ENCODE measurements at places on chromosomes 7 and 10. TPM values are rescaled to one million over a fixed set of nuclear protein-coding genes. Genes with fewer than 3 reads are reported as not detected.

HTRA1 gene
- 78.3 TPM for total RNA-seq

NKX2-3 gene
- total RNA-seq: not detected

LLCFC1 gene
- total RNA-seq: not detected

P4HA1 gene
- 45.4 TPM for total RNA-seq

PLAC9 gene
- 36.3 TPM for total RNA-seq

GIMAP5 gene
- 22.2 TPM for total RNA-seq

CRYGN gene
- total RNA-seq: not detected

SNCG gene
- total RNA-seq: 20.9 TPM

GCK gene
- 11.1 TPM for total RNA-seq

PVRIG gene
- total RNA-seq: not detected

DNA sequence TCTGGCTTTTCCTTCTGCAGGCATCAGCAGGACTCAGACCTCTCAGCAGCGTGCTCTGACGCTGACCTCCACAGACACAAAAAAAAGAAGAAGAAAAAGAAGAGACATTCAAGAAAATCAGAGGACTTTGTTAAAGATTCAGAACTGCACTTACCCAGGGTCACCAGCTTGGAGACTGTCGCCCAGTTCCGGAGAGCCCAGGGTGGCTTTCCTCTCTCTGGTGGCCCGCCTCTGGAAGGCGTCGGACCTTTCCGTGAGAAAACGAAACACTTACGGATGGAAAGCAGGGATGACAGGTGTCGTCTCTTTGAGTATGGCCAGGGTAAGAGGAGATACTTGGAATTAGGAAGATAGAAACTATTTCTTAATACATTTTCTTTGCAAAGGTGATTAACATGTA, 115.7 kb downstream of the CYTH3 start:
- peaks cover 18% of the 10 kb centered on the region for H3K4me1 ChIP-seq
- peaks cover 66% of the 10 kb centered on the region for H3K36me3 ChIP-seq
- H3K4me3 ChIP-seq: no peak overlapping the region
- no peak for DNase-seq
- H3K27ac ChIP-seq: no peak overlapping the region

DNA sequence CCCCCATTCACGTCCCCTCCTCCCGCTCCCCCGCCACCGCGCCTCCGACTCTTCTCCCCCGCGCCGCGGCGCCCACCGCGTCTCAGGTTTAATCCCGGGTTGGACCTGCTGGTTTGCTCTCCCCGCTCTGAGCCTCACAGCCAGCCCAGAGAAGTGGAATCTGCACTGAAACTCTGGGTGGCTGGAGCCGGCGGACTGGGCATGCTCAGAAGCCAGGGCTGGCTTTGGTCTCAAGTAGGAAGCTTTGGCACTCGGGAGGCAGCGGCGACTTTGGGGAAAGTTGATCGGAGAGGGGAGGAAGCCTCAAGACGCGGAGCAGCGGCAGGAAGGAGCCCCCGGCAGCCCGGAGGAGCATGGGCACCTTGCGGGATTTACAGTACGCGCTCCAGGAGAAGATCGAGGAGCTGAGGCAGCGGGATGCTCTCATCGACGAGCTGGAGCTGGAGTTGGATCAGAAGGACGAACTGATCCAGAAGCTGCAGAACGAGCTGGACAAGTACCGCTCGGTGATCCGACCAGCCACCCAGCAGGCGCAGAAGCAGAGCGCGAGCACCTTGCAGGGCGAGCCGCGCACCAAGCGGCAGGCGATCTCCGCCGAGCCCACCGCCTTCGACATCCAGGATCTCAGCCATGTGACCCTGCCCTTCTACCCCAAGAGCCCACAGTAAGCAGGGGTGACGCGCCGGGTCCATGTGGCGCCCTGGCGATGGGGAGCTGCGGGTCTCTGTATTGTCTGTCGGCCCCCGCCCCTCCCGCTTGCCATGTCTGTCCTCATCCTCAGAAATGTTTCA, at the start of gene PRKG1:
Gene PRKG1, plus strand, starts transcription at position 250 of the 791 bp plus-strand sequence.
- peak within 1 kb of the TSS; percentile 67 for H3K4me3 ChIP-seq
- no peaks in the 10 kb centered on the region for H3K27me3 ChIP-seq
- peak within 1 kb of the TSS; percentile 92 for H3K27ac ChIP-seq
- no peaks in the 10 kb centered on the region for H3K36me3 ChIP-seq
- peak; percentile 90 for DNase-seq

DNA sequence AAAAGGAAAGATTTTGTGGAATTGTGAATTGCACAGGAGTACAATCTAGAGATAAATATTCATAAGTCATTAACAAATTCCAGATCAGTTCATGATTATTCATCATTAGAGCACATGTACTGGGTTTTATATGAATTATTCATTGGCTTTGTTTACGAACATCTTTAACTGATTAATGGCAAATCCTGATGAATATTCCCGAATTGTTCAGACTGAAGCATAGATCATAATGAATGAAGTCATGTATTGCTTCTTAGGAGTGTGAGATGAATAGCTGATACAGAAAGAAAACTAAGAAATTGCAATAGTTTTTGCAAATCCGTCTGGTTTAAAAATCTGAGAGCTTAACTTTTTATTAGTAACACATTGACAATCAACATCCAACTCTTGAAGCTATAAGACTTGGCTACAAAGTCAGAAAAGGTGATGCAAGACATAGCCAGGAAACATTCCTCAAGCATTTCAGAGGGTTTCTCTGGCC, 183.6 kb upstream of the DGKB start:
- DNase-seq: no peak
- no peaks in the 10 kb centered on the region for H3K4me1 ChIP-seq
- no peaks in the 10 kb centered on the region for H3K36me3 ChIP-seq
- no peak overlapping the region for H3K27ac ChIP-seq

- no peak overlapping the region for H3K27ac ChIP-seq
- DNase-seq: no peak
- peaks cover 4% of the 10 kb centered on the region for H3K36me3 ChIP-seq
- H3K4me1 ChIP-seq: no peaks in the 10 kb centered on the region
- H3K4me3 ChIP-seq: no peak overlapping the region
These were observed 61.5 kb downstream of the GNA12 start for GRCh38 chr7:2782565-2782964.

- H3K36me3 ChIP-seq: peaks cover 76% of the 10 kb centered on the region
- H3K27ac ChIP-seq: peak overlapping the region; percentile 12
- no peaks in the 10 kb centered on the region for H3K27me3 ChIP-seq
- DNase-seq: no peak
These were observed 25.2 kb downstream of the HBP1 start for GRCh38 chr7:107194052-107194451.

- no peaks in the 10 kb centered on the region for H3K4me1 ChIP-seq
- no peaks in the 10 kb centered on the region for H3K27me3 ChIP-seq
- no peak overlapping the region for H3K27ac ChIP-seq
- H3K4me3 ChIP-seq: no peak overlapping the region
These were observed 156.3 kb upstream of the COBL start for GRCh38 chr7:51472873-51473272.

- no peak overlapping the region for H3K27ac ChIP-seq
- no peak for DNase-seq
- no peaks in the 10 kb centered on the region for H3K27me3 ChIP-seq
- H3K36me3 ChIP-seq: no peaks in the 10 kb centered on the region
- H3K4me1 ChIP-seq: no peaks in the 10 kb centered on the region
These were observed 553.5 kb upstream of the C7orf33 start for GRCh38 chr7:148037044-148037443.

DNA sequence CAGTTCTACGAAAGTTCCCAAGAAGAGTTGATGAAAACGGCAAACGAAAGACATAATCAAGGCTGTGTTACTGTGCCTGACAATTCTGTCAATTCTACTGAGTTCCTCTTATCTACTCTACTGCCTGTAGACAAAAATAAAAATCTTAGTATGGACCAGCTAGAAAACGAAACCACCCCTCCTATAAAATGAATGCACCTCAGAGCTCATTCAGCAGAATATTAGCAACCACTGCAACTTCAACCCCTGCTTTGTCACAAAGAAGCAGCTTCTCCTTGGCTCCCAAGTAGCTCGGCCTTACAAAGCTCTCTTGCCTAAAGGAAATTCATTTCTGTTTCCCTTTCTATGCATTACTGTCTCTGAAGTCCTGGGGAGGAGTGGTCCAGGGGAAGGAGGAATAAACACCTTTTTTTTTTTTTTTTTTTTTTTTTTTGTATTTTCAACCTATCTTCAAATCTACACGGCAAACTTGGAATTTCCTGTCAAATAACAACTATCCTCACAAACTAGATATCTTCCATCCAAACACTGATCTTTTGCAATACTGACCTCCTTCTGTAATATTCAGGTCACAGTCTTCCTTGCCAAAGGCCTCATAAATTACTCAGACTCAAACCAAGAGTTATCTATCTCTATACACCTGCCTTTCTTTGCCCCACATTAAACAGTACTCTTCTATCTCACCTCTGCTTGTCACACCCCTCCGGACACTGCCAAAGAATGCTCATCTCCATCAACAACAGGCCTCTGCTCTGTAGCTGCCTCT, 74.3 kb downstream of the GLI3 start:
- no peak overlapping the region for H3K27ac ChIP-seq
- no peaks in the 10 kb centered on the region for H3K27me3 ChIP-seq
- no peaks in the 10 kb centered on the region for H3K4me1 ChIP-seq
- H3K36me3 ChIP-seq: no peaks in the 10 kb centered on the region

GRCh38 chr7:33654676-33655075, 250.7 kb upstream of the BMPER start:
- no peak for DNase-seq
- H3K4me1 ChIP-seq: no peaks in the 10 kb centered on the region
- no peaks in the 10 kb centered on the region for H3K36me3 ChIP-seq
- no peak overlapping the region for H3K4me3 ChIP-seq
- no peak overlapping the region for H3K27ac ChIP-seq

DNA sequence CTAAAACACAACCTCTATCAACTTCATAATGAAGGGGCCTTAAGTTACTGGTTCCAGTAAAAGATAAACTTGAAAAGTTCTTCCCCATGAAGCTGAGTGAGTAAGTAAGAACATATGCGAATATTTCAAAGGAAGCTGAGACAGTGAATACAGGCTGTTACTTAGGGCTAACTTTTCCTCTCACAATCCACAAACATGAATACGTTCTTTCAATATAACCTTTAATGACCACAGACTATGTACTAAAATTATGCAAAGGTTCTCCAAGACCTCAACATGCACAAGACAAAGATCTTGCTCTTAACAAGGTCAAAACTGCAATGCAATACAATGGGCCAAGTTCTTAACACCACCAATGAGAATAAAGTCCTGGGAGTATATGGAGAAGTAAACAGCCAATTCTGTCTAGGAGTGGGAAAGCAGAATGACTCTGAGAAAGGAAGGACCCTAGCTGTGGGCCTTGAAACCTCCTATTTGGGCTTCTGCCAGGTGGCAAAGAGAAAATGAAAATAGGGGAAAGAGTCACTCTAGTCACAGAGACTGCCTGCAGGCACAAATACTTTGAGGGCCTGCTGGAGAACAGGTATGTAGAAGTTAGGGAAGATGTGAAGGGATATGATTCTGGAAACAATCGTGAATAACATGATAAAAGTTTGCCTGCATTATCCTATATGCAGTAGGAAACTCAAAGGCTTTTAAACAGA, 43.7 kb downstream of the OSBPL3 start:
- no peak for DNase-seq
- no peaks in the 10 kb centered on the region for H3K36me3 ChIP-seq
- no peaks in the 10 kb centered on the region for H3K4me1 ChIP-seq
- no peak overlapping the region for H3K27ac ChIP-seq

GRCh38 chr7:29609162-29610037, 45.8 kb downstream of the PRR15 start:
- no peak overlapping the region for H3K4me3 ChIP-seq
- H3K27ac ChIP-seq: no peak overlapping the region
- no peaks in the 10 kb centered on the region for H3K36me3 ChIP-seq
- DNase-seq: no peak
- H3K4me1 ChIP-seq: no peaks in the 10 kb centered on the region
- H3K27me3 ChIP-seq: no peaks in the 10 kb centered on the region

GRCh38 chr10:33388785-33389184, 54.3 kb upstream of the NRP1 start:
- no peak overlapping the region for H3K4me3 ChIP-seq
- no peaks in the 10 kb centered on the region for H3K4me1 ChIP-seq
- DNase-seq: no peak
- H3K27ac ChIP-seq: no peak overlapping the region
- H3K36me3 ChIP-seq: no peaks in the 10 kb centered on the region
- no peaks in the 10 kb centered on the region for H3K27me3 ChIP-seq

GRCh38 chr7:112049555-112050249, 156.5 kb downstream of the DOCK4 start:
- H3K4me3 ChIP-seq: no peak overlapping the region
- no peaks in the 10 kb centered on the region for H3K27me3 ChIP-seq
- no peaks in the 10 kb centered on the region for H3K4me1 ChIP-seq
- DNase-seq: no peak

- DNase-seq: no peak
- no peaks in the 10 kb centered on the region for H3K4me1 ChIP-seq
- H3K36me3 ChIP-seq: no peaks in the 10 kb centered on the region
These were observed 13.0 kb upstream of the TSPAN13 start for GRCh38 chr7:16740623-16740953.

GRCh38 chr7:20532890-20533289, 82.6 kb upstream of the ABCB5 start:
- no peaks in the 10 kb centered on the region for H3K4me1 ChIP-seq
- H3K36me3 ChIP-seq: no peaks in the 10 kb centered on the region
- H3K27me3 ChIP-seq: no peaks in the 10 kb centered on the region
- H3K27ac ChIP-seq: no peak overlapping the region

DNA sequence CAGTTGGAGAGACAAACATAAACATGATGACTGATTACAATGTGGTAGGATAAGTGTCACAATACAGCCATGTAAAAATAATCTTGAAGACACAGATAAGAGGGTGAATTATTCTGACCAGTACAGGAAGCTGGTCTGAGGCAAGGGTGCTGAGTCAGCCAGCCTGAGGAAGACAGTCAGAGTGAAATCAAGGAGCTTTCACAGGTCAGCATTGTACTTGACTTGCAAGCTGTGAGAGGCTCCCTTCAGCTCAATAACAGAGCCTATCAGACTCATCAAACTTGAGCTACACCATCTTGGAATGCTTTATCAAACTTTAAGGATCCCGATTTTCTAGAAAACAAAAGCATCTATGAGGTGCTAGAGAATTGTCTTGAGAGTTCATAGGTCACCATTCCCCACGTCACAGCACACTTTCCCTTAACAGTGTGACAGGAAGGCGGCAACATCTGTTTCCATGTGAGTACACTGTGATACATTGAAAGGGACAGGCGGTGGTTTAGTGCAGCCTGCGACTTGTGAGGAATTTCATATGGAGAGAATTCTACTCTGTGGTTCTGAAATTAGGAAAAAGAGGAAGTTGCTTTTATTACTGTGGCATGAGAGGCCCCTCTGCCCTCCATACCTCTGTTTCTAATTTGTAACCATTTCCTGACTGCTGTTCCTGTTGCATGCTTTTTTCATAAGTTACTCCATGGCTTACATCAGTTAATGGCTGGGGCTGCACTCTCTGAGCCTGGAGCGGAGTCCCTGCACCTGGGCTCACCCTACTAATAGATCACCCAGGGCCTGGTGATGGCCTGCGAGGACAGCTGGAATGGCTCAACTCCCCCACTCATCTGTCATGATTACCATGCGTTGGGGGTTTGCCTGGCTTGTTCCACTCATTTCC, 417.1 kb downstream of the SUGCT start:
- H3K4me3 ChIP-seq: no peak overlapping the region
- H3K27ac ChIP-seq: no peak overlapping the region
- H3K27me3 ChIP-seq: no peaks in the 10 kb centered on the region
- DNase-seq: no peak
- no peaks in the 10 kb centered on the region for H3K4me1 ChIP-seq

GRCh38 chr7:42126475-42127231, 110.4 kb downstream of the GLI3 start:
- no peak overlapping the region for H3K4me3 ChIP-seq
- H3K36me3 ChIP-seq: no peaks in the 10 kb centered on the region
- H3K27ac ChIP-seq: no peak overlapping the region
- no peaks in the 10 kb centered on the region for H3K27me3 ChIP-seq

All from right atrium auricular region (tissue), 2 donors.